ENCODE measurements at places on chromosomes 6 and 20. TPM values are rescaled to one million over a fixed set of nuclear protein-coding genes. Genes with fewer than 3 reads are reported as not detected.

The WFDC10B gene
- not detected for total RNA-seq

The KPNA5 gene
- total RNA-seq = 15.7 TPM

The ADRM1 gene
- total RNA-seq = 102 TPM

The C6orf163 gene
- total RNA-seq = 6.8 TPM

The HTR1E gene
- not detected for total RNA-seq

The NKX2-4 gene
- total RNA-seq = not detected

The PYGB gene
- 152 TPM for total RNA-seq

The SAPCD1 gene
- total RNA-seq = 9.7 TPM

The ABHD16A gene
- 44.1 TPM for total RNA-seq

The RREB1 gene
- 65.0 TPM for total RNA-seq

The CLDN20 gene
- not detected for total RNA-seq

The NR2E1 gene
- total RNA-seq = not detected

The SOX18 gene
- total RNA-seq = not detected

The SIRPD gene
- not detected for total RNA-seq

The PAK5 gene
- total RNA-seq = not detected

The RGL2 gene
- total RNA-seq = 15.4 TPM

The STX7 gene
- total RNA-seq = 48.9 TPM

The CCND3 gene
- total RNA-seq = 53.6 TPM

The ERVFRD-1 gene
- not detected for total RNA-seq

The COL19A1 gene
- 0.57 TPM for total RNA-seq
